Osteocyte (in vitro differentiated cells): ENCODE measurements at places on chromosomes 1 and 21. TPM values are rescaled to one million over a fixed set of nuclear protein-coding genes. Genes with fewer than 3 reads are reported as not detected.

GRCh38 chr1:218778257-218779126, 395.2 kb upstream of the LYPLAL1 start:
- no peak overlapping the region for H3K4me3 ChIP-seq
- no peak for DNase-seq
- H3K27me3 ChIP-seq = no peaks in the 10 kb centered on the region
- no peaks in the 10 kb centered on the region for H3K36me3 ChIP-seq
- H3K27ac ChIP-seq = no peak overlapping the region

Gene TMEM82
- total RNA-seq = not detected in 2 replicates

Gene NTRK1
- not detected in 2 replicates for total RNA-seq

DNA sequence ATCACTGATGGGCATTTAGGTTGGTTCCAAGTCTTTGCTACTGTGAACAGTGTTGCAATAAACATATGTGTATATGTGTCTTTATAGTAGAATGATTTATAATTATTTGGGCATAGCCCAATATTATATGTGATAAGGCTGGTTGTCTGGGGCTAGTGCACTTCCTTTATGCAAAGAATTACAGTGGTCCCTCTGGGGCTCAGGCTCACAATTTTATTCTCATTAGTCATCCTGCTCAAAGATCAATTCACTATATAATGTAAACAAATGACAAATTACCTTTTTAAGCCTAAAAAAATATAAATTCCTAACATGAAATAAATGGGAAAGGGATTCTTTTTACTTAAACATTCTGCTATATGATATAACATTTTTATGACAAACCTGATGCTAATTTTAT, 5.0 kb downstream of the PLPPR4 start:
- DNase-seq = no peak
- H3K36me3 ChIP-seq = no peaks in the 10 kb centered on the region
- H3K4me1 ChIP-seq = peaks cover 13% of the 10 kb centered on the region
- no peak overlapping the region for H3K4me3 ChIP-seq
- peaks cover 12% of the 10 kb centered on the region for H3K27me3 ChIP-seq

GRCh38 chr1:109392788-109393616, 4.7 kb downstream of the SORT1 start:
- H3K27ac ChIP-seq = peak overlapping the region; percentile 95
- H3K36me3 ChIP-seq = peaks cover 3% of the 10 kb centered on the region

GRCh38 chr1:47841356-47841755, 155.8 kb downstream of the TRABD2B start:
- no peaks in the 10 kb centered on the region for H3K4me1 ChIP-seq
- no peaks in the 10 kb centered on the region for H3K36me3 ChIP-seq
- H3K27ac ChIP-seq = no peak overlapping the region
- no peak overlapping the region for H3K4me3 ChIP-seq
- DNase-seq = no peak

DNA sequence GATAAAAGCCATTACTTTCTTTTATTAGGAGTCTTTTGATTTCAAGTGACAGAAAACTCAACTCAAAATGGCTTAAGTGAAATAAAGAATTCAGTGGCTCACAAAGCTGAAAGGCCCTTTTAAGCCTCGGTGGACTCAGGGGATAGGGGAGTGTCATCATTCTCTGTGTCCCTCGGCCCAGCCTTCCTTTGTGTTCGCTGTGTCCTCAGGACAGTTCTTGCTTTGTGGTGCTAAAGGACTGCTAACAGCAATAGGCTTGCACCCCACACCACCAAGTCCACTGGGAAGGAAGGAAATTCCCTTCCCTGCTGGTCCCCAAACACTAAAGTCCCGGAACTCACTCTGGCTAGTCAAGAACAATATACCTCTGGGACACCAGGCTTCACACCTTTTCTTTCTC, 129.2 kb downstream of the NTPCR start:
- peaks cover 2% of the 10 kb centered on the region for H3K36me3 ChIP-seq
- no peak overlapping the region for H3K4me3 ChIP-seq
- no peak overlapping the region for H3K27ac ChIP-seq
- peaks cover 27% of the 10 kb centered on the region for H3K4me1 ChIP-seq

Gene SYCP1
- total RNA-seq = not detected in 2 replicates

Gene TACSTD2
- not detected in 2 replicates for total RNA-seq

- H3K4me1 ChIP-seq = no peaks in the 10 kb centered on the region
- H3K27ac ChIP-seq = no peak within 1 kb of the TSS
- H3K4me3 ChIP-seq = no peak within 1 kb of the TSS
- no peak for DNase-seq
Observed at GRCh38 chr21:32298658-32299081, at the start of gene MRAP. Gene MRAP (plus strand): TSS chr21:32298855. CDS start chr21:32298972, 117 bp downstream.

DNA sequence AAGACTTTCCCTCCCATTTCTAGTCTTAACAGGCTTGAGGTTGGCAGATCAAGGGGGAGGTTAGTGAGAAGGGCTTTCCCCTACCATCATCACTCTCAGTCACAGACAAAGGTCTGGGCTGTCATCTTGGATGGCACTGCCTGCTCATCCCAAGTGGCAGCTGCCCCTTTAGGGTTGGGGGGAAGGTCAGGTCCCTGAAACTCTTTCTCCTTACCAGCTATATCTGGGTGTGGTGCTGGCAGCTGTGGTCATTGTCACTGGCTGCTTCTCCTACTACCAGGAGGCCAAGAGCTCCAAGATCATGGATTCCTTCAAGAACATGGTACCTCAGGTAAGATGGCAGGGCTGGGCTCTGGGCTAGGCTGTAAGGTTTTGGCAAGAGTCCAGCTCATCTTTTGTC, 8.2 kb downstream of the ATP1A2 start:
- no peak overlapping the region for H3K27ac ChIP-seq
- H3K27me3 ChIP-seq = peaks cover 4% of the 10 kb centered on the region
- H3K4me1 ChIP-seq = peaks cover 15% of the 10 kb centered on the region
- no peak overlapping the region for H3K4me3 ChIP-seq
- no peaks in the 10 kb centered on the region for H3K36me3 ChIP-seq
- DNase-seq = no peak

DNA sequence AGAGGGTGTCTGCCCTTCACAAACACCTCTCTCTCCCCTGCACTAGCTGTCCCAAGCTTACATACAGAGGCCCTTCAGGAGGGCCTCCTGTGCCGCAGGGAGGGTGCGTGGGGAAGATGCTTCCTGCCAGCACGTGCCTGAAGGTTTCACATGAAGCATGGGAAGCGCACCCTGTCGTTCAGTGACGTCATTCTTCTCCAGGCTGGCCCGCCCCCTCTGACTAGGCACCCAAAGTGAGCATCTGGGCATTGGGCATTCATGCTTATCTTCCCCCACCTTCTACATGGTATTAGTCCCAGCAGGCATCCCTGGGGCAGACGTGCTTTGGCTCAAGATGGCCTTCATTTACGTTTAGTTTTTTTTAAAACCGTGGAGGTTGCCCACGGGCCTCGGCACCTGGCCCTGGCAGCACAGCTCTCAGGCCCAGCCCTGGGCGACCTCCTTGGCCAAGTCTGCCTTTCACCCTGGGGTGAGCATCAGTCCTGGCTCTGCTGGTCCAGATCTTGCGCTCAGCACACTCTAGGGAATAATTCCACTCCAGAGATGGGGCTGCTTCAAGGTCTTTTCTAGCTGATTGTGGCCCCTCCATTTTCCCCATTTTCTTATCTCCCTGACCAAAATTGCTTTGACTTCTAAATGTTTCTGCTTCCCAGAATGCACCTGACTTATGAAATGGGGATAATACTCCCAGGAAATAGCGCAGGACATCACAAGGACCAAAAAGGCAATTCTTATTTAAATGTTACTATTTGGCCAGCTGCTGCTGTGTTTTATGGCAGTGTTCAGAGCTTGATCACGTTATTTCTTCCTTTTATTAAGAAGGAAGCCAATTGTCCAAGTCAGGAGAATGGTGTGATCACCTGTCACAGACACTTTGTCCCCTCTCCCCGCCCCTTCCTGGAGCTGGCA, 6.1 kb downstream of the NPPA start:
- H3K27ac ChIP-seq = peak overlapping the region; percentile 57
- H3K36me3 ChIP-seq = peaks cover 41% of the 10 kb centered on the region
- H3K27me3 ChIP-seq = no peaks in the 10 kb centered on the region
- no peak overlapping the region for H3K4me3 ChIP-seq
- H3K4me1 ChIP-seq = peaks cover 19% of the 10 kb centered on the region

Gene KANK4
- not detected in 2 replicates for total RNA-seq

Gene ST6GALNAC5
- total RNA-seq = 2.6 and 3.7 TPM in 2 replicates

- H3K4me1 ChIP-seq = no peaks in the 10 kb centered on the region
- H3K27ac ChIP-seq = no peak overlapping the region
- no peak for DNase-seq
- H3K36me3 ChIP-seq = no peaks in the 10 kb centered on the region
- H3K4me3 ChIP-seq = no peak overlapping the region
- H3K27me3 ChIP-seq = no peaks in the 10 kb centered on the region
Observed at GRCh38 chr1:108017698-108018097, 52.7 kb upstream of the VAV3 start.

Gene LCE3D
- not detected in 2 replicates for total RNA-seq

Gene FCN3
- total RNA-seq = not detected in 2 replicates

GRCh38 chr1:177133977-177134538, 30.5 kb downstream of the ASTN1 start:
- H3K27me3 ChIP-seq = no peaks in the 10 kb centered on the region
- no peak for DNase-seq
- H3K27ac ChIP-seq = no peak overlapping the region
- H3K4me3 ChIP-seq = no peak overlapping the region

DNA sequence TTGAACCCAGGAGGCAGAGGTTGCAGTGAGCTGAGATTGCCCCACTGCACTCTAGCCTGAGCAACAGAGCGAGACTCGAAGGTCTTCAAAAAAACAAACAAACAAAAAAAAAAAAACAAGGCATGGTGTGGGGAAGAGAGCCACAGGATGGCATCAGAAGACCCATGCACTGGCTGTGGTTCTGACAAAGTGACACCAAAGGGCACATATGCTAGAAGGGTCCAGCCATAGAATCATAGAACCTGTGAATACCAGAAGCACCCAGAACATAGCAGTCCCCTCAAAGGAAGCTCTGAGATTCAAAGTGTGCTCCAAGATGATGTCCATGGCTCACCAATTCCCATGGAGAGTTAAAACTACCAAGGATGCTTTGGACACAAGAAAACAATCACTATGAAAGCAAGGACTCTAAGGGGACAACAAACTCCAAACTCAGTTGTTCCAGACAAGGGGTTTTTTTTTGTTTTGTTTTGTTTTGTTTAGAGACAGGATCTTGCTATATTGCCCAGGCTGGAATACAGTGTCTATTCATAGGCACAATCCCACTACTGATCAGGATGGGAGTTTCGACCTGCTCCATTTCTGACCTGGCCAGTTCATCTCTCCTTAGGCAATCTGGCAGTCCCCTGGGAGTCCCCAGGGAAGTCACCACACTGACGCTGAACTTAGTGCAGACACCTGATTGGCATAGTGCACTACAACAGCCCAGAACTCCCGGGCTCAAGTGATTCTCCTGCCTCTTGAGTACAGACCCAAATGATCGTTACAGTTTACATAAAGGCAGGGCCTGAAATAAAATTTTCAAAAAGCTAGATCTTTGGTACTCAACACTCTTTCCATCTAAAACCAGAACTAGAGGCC, 56.4 kb downstream of the TGFBR3 start:
- H3K4me1 ChIP-seq = peaks cover 37% of the 10 kb centered on the region
- no peak for DNase-seq
- H3K27me3 ChIP-seq = no peaks in the 10 kb centered on the region
- H3K36me3 ChIP-seq = peaks cover 2% of the 10 kb centered on the region

- H3K4me3 ChIP-seq = no peak overlapping the region
- no peaks in the 10 kb centered on the region for H3K36me3 ChIP-seq
- no peak for DNase-seq
- peaks cover 1% of the 10 kb centered on the region for H3K4me1 ChIP-seq
- H3K27me3 ChIP-seq = peaks cover 45% of the 10 kb centered on the region
Observed at GRCh38 chr1:26358411-26359384, 4.8 kb upstream of the CRYBG2 start.

Gene MFAP2
- 169 and 172 TPM in 2 replicates for total RNA-seq

Gene GPA33
- not detected in 2 replicates for total RNA-seq

Gene CAPN8
- not detected in 2 replicates for total RNA-seq

- no peak overlapping the region for H3K27ac ChIP-seq
- no peak overlapping the region for H3K4me3 ChIP-seq
Observed at GRCh38 chr1:62900566-62900965, 116.6 kb downstream of the ATG4C start.

DNA sequence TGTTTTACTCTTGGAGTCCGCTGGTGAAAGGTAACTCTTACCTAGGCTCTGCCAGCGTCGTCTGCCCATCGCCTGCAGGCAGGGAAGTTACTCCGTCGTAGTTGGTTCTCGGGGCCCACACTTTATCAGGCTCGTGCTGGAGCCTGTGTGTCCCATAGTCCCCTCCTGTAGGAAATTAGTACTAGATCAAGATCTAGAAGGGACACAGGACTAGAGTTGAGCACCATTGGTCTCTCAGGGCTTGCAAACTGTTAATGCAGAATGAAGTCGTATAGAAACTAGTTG, 940 bp downstream of the SRRM1 start:
- H3K27ac ChIP-seq = peak overlapping the region; percentile 65
- H3K4me3 ChIP-seq = peak overlapping the region; percentile 84
- no peaks in the 10 kb centered on the region for H3K27me3 ChIP-seq

GRCh38 chr1:10459184-10459583, 9.4 kb downstream of the CORT start:
- no peak for DNase-seq
- H3K4me1 ChIP-seq = peaks cover 14% of the 10 kb centered on the region
- H3K36me3 ChIP-seq = peaks cover 14% of the 10 kb centered on the region
- H3K4me3 ChIP-seq = no peak overlapping the region

DNA sequence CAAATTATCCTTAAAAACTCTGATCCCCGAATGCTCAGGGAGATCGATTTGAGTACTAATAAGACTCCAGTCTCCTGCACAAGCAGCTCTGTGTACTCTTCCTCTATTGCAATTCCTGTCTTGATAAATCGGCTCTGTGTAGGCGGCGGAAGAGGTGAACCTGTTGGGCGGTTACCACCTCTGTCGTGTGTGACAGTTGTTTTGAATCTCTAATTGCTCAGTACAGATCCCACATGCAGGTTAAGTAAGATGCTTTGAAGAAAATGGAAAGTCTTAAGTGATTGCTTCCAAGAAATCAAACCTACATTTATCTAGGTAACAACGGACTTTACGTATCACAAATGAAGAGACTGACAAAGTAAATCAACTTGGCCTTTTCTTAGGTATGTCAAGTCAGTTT, 35.5 kb downstream of the COA6 start:
- no peak overlapping the region for H3K27ac ChIP-seq
- peaks cover 8% of the 10 kb centered on the region for H3K36me3 ChIP-seq
- H3K4me1 ChIP-seq = no peaks in the 10 kb centered on the region
- no peak for DNase-seq

Gene KRTAP19-3
- not detected in 2 replicates for total RNA-seq

DNA sequence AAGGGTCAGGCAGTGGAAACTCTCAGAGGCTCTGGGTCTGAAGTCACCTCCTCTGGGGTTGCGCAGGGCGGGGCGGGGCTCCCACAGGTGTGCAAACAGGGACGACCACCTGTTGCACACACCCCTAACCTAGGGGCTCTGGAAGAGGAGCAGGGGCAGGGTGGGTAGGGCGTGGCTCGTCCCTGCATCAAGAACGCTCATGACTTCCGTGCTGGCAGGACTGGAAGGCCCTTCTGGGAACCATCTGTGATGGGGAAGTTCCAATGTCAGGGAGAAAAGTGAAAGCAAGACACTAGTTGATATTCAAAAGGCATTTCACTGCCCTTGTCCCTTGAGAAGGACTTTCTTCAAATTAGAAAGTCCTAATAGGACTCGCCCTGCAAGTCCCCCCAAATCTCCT, 22.1 kb upstream of the CLSTN1 start:
- no peaks in the 10 kb centered on the region for H3K27me3 ChIP-seq
- H3K4me1 ChIP-seq = peaks cover 32% of the 10 kb centered on the region
- DNase-seq = no peak
- H3K4me3 ChIP-seq = no peak overlapping the region
- H3K27ac ChIP-seq = no peak overlapping the region

GRCh38 chr1:5747426-5748285, 244.6 kb downstream of the NPHP4 start:
- peaks cover 7% of the 10 kb centered on the region for H3K27me3 ChIP-seq
- H3K4me3 ChIP-seq = no peak overlapping the region
- H3K36me3 ChIP-seq = no peaks in the 10 kb centered on the region
- no peaks in the 10 kb centered on the region for H3K4me1 ChIP-seq

Gene OR10J1
- total RNA-seq = not detected in 2 replicates
